ENCODE measurements at places on chromosomes 6 and 20.

DNA sequence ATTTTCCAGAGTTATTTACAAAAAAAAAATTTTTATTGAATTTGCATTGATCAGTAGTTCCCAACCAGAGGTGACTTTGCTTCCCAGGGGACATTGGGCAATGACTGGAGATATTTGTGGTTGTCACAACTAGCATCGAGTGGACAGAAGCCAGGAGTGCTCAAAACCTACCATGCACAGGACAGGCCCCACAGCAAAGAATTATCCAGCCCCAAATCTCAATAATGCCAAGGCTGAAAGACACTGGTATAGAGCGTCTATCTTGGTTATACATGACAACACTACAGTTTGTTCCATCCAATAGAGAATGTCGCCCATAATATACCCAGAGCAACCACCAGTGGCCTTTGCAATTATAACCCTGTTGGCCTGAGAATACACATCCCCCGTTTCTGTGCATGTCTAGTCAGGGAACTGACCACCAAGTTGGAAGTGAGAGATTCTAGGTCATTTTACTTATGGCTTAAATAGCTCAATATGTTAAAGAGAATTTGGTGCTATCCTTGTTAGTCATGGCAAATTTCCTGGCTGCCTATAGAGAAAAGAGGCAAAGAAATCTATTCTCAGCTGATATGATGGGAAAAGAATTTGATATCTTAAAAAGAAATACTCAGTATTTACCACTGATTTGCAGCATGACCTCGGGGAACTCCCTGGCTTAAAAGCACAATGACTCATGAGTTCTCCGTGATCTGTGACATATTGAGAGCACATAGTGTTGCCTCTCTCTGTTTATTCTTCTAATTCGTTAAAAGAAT, 76.0 kb upstream of the ADTRP start:
- DNase-seq = no peak

DNA sequence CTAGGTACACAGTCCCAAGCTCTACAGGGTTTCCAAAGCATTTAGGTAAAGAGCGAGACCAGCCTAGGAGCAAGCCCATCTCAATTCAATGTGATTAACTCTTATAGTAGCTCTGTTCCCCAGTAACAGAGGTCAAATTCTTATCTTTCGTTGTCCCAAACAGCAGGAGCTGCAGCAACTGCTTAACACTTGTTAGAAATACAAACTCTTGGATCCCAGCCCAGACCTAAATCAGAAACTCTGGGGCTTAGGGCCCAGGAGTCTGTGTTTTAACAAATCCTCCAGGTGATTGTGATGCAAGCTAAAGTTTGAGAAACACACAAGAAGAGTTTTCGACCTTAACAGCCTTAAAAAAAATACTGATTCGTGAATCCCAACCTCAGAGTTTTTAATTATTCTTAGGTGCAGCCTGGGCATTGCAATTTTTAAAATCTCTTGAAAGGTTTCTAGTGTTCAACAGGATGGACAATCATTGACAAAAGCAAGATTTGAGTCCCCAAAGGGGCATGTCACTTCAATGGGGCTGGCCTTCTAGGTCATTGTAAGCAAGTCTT, 127.4 kb upstream of the HCRTR2 start:
- no peak for DNase-seq

DNA sequence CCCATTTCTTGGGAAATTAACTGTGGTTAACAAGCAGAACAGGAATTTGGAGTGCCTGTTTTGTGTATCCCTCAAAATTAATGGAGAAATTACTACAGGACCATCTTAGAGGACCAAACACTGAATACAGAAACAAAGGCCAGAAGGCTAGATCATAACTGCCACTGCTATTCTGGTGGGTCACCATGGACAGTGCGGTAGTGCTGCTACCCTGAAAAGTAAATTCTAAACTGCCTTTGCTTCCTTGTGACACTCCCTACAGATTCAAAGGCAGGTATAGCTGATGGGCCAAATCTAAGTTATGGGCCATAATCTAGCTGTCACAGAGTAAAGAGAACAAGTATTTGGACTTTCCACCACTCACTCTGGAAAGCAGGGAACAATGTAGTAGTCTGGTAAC, 575.8 kb upstream of the ADGRB3 start:
- no peak for DNase-seq

GRCh38 chr20:47466213-47466612, 35.5 kb upstream of the NCOA3 start:
- DNase-seq = no peak
